SJCRH30 (cell line): ENCODE measurements at places on chromosomes 5 and 9. TPM values are rescaled to one million over a fixed set of nuclear protein-coding genes. Genes with fewer than 3 reads are reported as not detected.
A peak's percentile ranks its signal among the peaks of the same experiment; 100 is the strongest.

GRCh38 chr5:176810081-176810597 is at the start of gene UNC5A:
TSS of gene UNC5A (plus strand) at chr5:176810559. CDS start at chr5:176810751, 192 bp downstream.
- no peak within 1 kb of the TSS for H3K27ac ChIP-seq
- no peaks in the 10 kb centered on the region for H3K36me3 ChIP-seq
- H3K4me3 ChIP-seq, result peak within 1 kb of the TSS; percentile 63

Gene IL31RA
- total RNA-seq, result 0.18 TPM in 1 of 2 replicates, not detected in the other

Gene ADGRV1
- total RNA-seq, result 13.1 and 21.4 TPM in 2 replicates

DNA sequence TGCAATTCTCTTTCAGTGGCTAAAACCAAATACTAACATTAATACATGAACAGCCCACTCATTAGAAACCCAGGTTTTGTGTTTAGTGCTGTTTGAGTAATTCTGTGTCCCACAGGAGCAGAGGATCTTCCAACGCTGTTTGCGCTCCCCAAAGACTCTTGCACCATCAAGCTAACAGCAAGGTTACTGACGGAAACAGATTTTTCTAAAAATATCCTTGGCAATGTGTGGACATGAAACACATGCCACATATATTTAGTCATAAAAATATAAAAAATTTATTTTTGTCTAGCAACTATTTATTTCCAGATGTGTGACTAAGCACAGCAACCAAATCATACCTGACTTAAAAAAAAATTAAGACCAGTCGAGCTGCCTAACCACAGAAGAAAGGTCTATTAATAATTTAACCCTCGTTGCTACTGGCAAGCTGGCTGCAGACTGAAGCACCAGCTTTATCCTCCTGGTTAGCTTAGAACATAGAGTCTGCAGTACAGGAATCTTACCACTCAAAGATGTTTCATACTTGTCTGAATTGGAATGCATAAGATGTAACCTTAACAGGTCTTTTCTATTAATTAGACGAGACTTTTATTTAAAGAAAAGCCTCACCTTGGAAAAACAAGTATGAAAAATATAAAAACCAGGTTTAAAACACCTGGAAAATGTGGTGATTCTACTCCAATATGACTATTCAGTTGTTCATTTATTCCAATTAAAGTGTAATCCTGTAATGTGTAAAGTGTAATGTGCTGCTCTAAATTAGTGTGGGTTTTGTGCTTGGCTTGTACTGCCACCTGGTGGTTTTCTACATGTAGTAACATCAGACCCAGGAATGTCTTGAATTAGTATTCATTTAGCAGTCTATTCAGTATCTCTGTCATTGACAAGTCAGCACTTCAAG is 272.5 kb downstream of the EPB41L4A start:
- no peak overlapping the region for H3K27ac ChIP-seq
- H3K27me3 ChIP-seq, result no peaks in the 10 kb centered on the region
- peaks cover 12% of the 10 kb centered on the region for H3K4me1 ChIP-seq
- no peak overlapping the region for H3K4me3 ChIP-seq
- no peaks in the 10 kb centered on the region for H3K36me3 ChIP-seq

GRCh38 chr5:126014676-126015075 is 408.5 kb upstream of the GRAMD2B start:
- DNase-seq, result no peak
- no peaks in the 10 kb centered on the region for H3K27me3 ChIP-seq
- H3K4me1 ChIP-seq, result no peaks in the 10 kb centered on the region
- H3K36me3 ChIP-seq, result no peaks in the 10 kb centered on the region

DNA sequence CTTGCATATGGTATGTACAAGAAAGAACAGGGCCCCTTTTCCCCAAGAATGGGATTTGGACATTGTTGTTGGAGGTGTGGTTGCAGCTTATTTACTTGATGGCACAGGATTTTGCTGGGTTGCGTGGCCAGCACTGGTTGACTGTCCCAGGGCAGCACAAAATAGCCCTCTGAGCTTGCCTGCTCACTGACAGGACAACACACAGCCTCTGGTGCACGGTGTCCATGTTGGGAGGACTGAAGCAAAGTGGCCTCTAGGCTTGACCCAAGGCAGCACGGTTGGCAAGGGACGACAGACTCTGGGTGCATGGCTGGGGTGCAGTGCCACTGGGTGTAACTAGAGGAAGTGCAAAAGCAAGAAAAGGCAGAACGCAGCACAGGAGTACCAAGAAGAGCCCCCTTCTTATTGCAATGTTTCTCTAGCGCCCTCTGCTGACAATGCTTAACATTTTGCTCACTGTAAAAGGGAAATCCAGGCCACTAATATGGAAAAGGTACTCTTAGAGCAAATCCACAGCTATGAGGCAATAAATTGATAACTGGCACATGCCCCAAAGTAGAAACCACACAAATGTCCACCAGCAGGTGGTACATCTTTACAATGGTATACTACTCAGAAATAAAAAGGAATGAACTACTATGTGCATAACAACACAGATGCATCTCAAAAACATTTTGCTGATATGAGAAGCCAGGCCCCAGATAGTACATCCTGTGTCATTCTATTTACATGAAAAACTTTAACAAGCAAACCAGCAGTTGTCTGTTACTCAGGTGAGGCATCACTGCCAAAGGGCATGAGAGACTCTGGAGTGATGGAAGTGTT is 47.4 kb upstream of the BARX1 start:
- no peak overlapping the region for H3K27ac ChIP-seq
- no peaks in the 10 kb centered on the region for H3K4me1 ChIP-seq
- H3K27me3 ChIP-seq, result no peaks in the 10 kb centered on the region
- peak; percentile 85 for DNase-seq

DNA sequence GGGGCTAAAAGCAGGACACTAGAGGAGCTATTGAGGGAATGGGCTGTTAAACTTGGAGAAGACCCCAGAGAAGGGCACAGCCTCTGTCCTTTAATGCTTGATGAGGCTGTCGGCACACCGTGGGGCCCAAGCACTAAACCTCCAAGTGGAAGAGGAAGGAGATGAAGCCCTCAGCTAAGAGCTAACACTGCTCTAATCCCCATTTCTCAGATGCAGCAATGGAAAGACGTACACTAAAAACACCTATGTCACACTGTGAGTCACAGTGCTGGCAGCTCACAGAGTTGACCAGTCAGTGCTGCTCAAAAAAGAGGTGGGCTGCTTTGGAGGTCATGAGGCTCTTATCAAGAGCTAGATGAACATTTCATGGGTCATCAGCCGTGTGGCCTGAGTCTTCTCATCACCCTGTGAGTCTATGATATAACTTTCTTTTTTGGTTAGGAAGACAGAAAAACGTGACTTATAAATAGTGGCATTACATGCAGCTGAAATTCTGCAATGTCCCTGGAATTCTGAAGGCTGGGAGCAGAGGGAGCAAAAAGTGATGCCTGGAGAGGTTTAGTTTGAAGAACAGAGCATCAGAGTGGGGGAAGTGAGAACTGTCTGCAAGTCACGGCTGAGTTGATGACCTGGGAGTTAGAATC is 21.5 kb downstream of the TNFSF8 start:
- peaks cover 38% of the 10 kb centered on the region for H3K4me1 ChIP-seq
- H3K27me3 ChIP-seq, result no peaks in the 10 kb centered on the region
- DNase-seq, result peak; percentile 46
- no peak overlapping the region for H3K4me3 ChIP-seq
- peak overlapping the region; percentile 36 for H3K27ac ChIP-seq

Gene GARNL3
- 3.3 and 4.6 TPM in 2 replicates for total RNA-seq

Gene PROP1
- 0.28 and 0.84 TPM in 2 replicates for total RNA-seq

GRCh38 chr5:136677217-136677616 is 311.9 kb upstream of the TRPC7 start:
- DNase-seq, result no peak
- no peak overlapping the region for H3K4me3 ChIP-seq
- H3K36me3 ChIP-seq, result no peaks in the 10 kb centered on the region
- H3K4me1 ChIP-seq, result no peaks in the 10 kb centered on the region

DNA sequence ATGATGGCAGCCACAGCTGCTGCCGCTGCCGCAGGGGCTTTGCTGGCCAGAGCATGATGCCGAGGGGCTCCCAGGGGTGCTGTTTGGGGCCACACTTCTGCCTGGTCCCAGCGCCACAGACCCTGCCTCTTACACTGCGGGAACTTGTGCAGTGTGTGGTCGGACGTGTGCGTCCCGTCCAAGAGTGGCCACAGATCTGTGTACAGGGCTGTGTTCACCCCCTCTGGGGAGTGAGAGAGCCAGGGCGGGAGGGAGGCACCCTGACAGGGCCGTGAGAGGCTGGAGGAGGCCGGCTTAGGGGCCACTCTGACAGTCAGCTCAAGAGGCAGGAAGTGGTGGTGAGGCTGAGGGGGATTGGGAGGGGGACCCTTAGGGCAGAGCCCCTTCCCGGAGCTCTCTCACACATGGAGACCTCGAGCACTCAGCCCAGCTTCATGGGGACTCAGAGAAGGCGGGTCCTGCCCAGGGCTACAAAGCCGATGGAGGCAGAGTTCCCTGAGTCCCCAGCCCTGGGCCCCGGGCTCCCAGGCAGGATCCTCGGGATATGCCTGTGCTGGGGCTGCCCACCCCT is 13.1 kb upstream of the CARD19 start:
- H3K4me3 ChIP-seq, result no peak overlapping the region
- no peaks in the 10 kb centered on the region for H3K4me1 ChIP-seq
- DNase-seq, result peak; percentile 30
- H3K27me3 ChIP-seq, result no peaks in the 10 kb centered on the region

- no peak overlapping the region for H3K4me3 ChIP-seq
- H3K4me1 ChIP-seq, result no peaks in the 10 kb centered on the region
- H3K36me3 ChIP-seq, result no peaks in the 10 kb centered on the region
- no peaks in the 10 kb centered on the region for H3K27me3 ChIP-seq
- no peak for DNase-seq
Observed at GRCh38 chr5:158990979-158991775, 108.5 kb downstream of the EBF1 start.
